ENCODE measurements at places on chromosomes 7 and 10.

DNA sequence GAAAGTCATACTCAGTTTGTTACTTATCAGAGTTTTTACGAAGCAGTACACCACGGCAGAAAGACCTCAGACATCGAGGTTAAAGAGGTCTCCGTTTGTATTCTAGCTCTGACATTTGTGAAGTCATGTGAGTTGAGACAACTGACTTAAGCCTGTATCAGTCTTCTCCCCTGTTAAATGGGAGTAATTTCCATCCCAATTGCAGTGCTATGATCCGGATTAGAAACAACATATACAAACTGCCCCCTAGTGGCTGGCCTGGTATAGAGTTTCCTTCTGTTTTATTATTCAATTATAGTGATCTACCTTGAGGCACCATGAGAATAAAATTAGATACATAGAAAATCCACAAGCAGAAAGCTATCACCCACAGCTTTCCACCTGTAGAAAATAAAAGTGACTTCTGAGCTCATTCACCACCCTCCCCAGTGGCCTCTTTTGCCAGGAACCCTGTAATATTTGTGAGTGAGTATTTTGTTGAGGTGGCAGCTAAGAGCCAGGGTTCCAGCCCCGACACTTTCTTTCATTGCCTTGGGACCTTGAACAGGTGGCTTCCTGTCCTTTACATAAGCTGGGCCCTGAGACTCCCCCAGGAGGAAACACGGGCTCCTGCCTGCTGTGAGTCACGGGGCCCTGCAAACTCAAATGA lies 607.2 kb upstream of the MGMT start:
- no peak for DNase-seq

DNA sequence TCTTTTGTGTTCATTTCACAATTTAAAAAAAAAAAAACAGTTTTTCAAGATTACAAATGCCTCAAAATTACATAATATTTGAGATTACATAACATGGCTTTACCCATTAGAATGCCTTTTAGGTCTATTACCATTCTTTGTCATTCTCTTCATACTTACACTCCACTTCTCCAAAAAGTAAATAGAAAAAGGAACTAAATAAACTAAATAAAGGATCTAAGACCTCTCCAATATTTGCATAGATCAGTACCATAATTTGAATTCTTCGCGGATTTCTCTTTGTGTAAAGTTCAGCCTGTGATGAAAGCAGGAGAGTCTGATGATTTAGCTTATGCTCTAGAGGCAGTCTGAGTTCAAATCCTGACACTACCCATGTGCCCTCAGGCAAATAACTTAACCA lies 56.4 kb upstream of the C1GALT1 start:
- no peak for DNase-seq

- no peak for DNase-seq
Observed at GRCh38 chr10:3757638-3758490, 27.1 kb downstream of the KLF6 start.

DNA sequence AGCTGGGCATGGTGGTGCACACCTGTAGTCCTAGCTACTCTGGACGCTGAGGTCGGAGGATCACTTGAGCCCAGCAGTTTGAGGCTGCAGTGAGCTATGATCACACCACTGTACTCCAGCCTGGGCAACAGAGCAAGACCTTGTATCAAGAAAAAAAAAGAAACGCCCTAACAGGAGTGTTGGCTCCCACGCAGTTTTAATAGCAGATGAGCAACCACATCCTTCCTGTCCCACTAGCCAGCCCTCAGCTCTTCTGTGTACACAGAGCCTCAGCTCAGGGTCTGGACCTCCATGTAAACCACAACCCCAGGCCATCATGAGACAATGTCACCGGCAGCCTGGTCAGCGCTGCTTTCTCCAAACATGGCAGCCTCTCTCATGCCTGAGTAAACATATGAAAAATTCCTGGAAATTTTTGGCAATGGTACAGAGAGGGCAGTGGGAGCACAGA lies 108.2 kb downstream of the PIP4K2A start:
- no peak for DNase-seq

DNA sequence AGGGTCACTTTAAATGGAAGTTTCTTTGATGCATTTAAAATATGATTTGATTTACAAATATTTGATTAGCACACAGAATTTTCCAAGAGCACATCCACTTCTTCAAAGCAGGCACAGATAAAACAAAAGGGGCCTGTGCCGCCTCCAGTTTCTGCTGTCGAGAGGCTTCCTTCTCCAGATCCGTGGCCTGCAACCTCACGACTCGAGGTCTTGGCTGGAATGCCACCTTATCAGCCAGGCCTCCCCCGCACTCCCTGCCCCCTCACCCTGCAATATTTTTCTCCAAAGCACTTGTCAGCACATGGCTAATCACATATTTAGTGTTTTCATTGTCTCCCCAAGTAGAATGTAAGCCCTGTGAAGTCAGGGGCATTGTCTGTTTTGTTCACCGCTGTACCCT lies 12.5 kb downstream of the PYROXD2 start:
- DNase-seq = no peak

GRCh38 chr10:120132811-120133210 lies 240.3 kb downstream of the SEC23IP start:
- no peak for DNase-seq

All from NCI-H774 (cell line).